ENCODE measurements at places on chromosomes 7 and 10. TPM values are rescaled to one million over a fixed set of nuclear protein-coding genes. Genes with fewer than 3 reads are reported as not detected.

Gene CLCN1
- total RNA-seq = not detected

- no peak for DNase-seq
- H3K4me3 ChIP-seq = no peak overlapping the region
- no peaks in the 10 kb centered on the region for H3K27me3 ChIP-seq
Measured at GRCh38 chr7:70573071-70573661, 558.8 kb upstream of the GALNT17 start.

Gene TMEM229A
- not detected for total RNA-seq

Gene NRCAM
- total RNA-seq = not detected

DNA sequence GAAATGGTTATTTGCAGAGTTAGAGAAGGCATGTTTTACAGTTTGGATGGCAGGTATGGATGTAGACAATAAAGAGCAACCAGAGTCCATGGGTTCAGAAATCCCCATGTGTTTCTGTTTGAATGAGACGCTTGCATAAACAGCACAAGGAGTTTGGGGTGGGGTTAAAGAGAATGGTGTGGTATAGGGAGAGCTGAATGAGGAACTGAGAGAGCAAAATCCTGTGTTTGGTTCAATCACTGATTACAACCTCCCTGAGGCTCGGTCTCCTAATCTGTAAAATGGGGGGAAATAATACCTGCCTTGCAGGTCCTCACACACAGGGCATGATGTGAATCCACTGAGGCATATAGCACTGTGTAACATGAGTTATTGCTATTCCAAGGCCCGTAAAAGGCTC is 23.7 kb downstream of the CAV1 start:
- H3K27me3 ChIP-seq = no peaks in the 10 kb centered on the region
- H3K27ac ChIP-seq = no peak overlapping the region
- H3K4me3 ChIP-seq = no peak overlapping the region
- no peak for DNase-seq

Gene ZNF727
- not detected for total RNA-seq

GRCh38 chr10:101609481-101609880 is 21.4 kb downstream of the DPCD start:
- H3K36me3 ChIP-seq = peaks cover 29% of the 10 kb centered on the region
- 0 out of 2 replicates have a peak overlapping the region, but pooled peaks have one; percentile 14 for H3K27ac ChIP-seq
- peaks cover 12% of the 10 kb centered on the region for H3K4me1 ChIP-seq
- H3K4me3 ChIP-seq = no peak overlapping the region
- H3K27me3 ChIP-seq = no peaks in the 10 kb centered on the region
- no peak for DNase-seq

DNA sequence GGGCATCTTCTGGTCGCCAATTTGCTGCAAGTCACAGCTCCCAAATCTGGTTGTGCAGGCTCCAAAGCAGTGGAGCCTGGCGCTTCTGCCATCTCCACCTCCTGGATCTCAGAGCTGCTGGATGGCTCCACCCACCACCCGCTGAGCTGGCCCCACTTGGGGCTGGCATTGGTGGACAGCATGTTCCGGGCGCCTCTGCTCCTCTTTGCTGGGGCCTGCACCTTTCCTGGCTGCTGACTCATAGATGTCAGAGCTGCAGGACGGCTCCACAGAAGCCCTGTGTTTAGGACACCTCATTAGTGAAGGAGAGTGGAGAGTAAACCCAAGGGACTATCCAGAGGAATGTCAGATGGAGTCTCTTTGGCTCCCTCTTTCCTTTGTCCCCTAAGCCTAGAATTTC is 27.4 kb downstream of the MAPK8 start:
- H3K4me1 ChIP-seq = no peaks in the 10 kb centered on the region
- no peaks in the 10 kb centered on the region for H3K27me3 ChIP-seq
- H3K4me3 ChIP-seq = no peak overlapping the region

Gene LIPF
- total RNA-seq = not detected

Gene GRM3
- not detected for total RNA-seq

Gene MKI67
- 50.4 TPM for total RNA-seq

Gene GPR22
- total RNA-seq = not detected

Gene DYNC1I1
- total RNA-seq = 3.9 TPM

- H3K36me3 ChIP-seq = no peaks in the 10 kb centered on the region
- no peaks in the 10 kb centered on the region for H3K27me3 ChIP-seq
- H3K27ac ChIP-seq = no peak overlapping the region
- no peak for DNase-seq
Measured at GRCh38 chr10:13915710-13916109, 328.9 kb downstream of the PRPF18 start.

GRCh38 chr7:31633894-31634494 is 53.0 kb upstream of the PPP1R17 start:
- no peaks in the 10 kb centered on the region for H3K4me1 ChIP-seq
- no peaks in the 10 kb centered on the region for H3K27me3 ChIP-seq
- H3K27ac ChIP-seq = no peak overlapping the region

Gene CRPPA
- 4.4 TPM for total RNA-seq

DNA sequence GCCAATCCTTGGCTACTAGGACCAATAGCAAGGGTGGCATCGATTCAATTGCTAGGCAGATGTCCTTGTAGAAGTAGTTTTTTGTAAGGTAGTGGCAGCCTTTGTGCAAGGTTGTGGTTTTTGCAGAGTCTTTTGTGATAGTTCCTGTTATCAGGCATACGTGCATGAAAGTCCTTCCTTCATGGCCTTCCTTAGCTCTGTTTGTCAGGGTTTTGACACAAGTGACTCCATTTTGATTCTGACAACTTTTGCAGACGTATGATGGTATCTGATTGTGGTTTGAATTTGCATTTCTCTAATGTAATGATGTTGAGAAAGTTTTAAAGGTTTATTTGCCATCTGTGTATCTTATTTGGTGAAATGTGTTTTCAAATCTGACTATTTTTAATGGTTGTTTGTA is 71.8 kb upstream of the SYPL1 start:
- no peaks in the 10 kb centered on the region for H3K4me1 ChIP-seq
- no peaks in the 10 kb centered on the region for H3K27me3 ChIP-seq
- no peaks in the 10 kb centered on the region for H3K36me3 ChIP-seq
- H3K4me3 ChIP-seq = no peak overlapping the region

Gene C10orf71
- total RNA-seq = not detected

DNA sequence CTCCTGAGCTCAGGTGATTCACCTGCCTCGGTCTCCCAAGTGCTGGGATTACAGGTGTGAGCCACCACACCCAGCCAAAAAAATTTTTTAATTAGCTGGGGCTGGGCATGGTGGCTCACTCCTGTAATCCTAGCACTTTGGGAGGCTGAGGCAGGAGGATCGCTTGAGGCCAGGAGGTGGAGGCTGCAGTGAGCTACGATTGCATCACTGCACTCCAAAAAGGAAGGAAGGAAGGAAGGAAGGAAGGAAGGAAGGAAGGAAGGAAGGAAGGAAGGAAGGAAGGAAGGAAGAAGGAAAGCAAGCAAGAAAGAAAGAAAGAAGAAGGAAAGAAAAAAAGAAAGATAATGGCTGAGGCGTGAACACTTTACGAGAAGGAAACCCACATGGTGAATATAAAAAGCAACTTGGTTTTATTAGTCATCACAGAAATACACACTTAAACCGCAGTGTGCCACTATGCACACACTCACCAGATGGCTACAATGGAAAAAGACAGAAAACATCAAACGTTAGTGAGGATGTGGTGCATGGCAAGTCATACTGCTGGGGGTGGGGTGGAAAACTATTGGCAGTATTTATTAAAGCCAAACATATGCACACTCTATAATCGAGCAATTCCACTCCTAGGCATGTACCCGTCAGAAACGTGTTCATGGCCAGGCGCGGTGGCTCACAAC is 4.4 kb upstream of the CCL26 start:
- no peaks in the 10 kb centered on the region for H3K27me3 ChIP-seq
- peaks cover 64% of the 10 kb centered on the region for H3K4me1 ChIP-seq
- DNase-seq = peak; percentile 72
- H3K27ac ChIP-seq = 0 out of 2 replicates have a peak overlapping the region, but pooled peaks have one; percentile 5
- no peak overlapping the region for H3K4me3 ChIP-seq
- H3K36me3 ChIP-seq = no peaks in the 10 kb centered on the region

GRCh38 chr10:71393841-71394475 is 2.8 kb upstream of the CDH23 start:
- peaks cover 50% of the 10 kb centered on the region for H3K27me3 ChIP-seq
- H3K27ac ChIP-seq = no peak overlapping the region
- peaks cover 15% of the 10 kb centered on the region for H3K4me1 ChIP-seq
- H3K4me3 ChIP-seq = no peak overlapping the region
- no peaks in the 10 kb centered on the region for H3K36me3 ChIP-seq

- H3K4me1 ChIP-seq = no peaks in the 10 kb centered on the region
- H3K36me3 ChIP-seq = no peaks in the 10 kb centered on the region
- H3K4me3 ChIP-seq = no peak overlapping the region
- no peaks in the 10 kb centered on the region for H3K27me3 ChIP-seq
- H3K27ac ChIP-seq = no peak overlapping the region
Measured at GRCh38 chr7:139981511-139981895, 81.2 kb downstream of the PARP12 start.

Gene FIS1
- total RNA-seq = 162 TPM

GRCh38 chr7:94160719-94161435 is 156.7 kb upstream of the BET1 start:
- H3K4me3 ChIP-seq = no peak overlapping the region
- no peak overlapping the region for H3K27ac ChIP-seq
- peaks cover 3% of the 10 kb centered on the region for H3K4me1 ChIP-seq
- DNase-seq = no peak

- H3K36me3 ChIP-seq = peaks cover 80% of the 10 kb centered on the region
- H3K4me3 ChIP-seq = no peak overlapping the region
- no peak overlapping the region for H3K27ac ChIP-seq
- H3K27me3 ChIP-seq = no peaks in the 10 kb centered on the region
Measured at GRCh38 chr7:139084709-139085108, 24.8 kb downstream of the ZC3HAV1 start.

Gene CHN2
- 0.21 TPM for total RNA-seq

DNA sequence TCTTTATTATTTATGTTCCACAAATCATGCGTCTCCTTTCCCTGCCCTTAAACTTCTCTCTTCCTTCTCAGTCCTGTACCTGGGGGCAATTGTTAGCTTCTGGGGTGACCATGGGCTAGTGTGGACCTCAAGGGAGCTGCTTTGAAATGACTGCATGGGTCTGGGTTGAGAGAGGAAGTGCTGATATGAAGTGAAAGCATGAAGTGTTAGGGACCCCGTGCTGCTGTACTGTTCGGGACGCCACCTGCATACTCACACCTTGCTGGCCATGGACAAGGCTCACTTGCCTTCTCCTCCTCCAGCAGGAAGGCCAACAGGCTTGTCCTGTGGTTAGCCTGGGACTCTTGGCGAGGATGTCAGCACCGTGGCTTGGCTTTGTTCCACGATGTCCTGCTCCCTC is 56.7 kb downstream of the MTPN start:
- H3K27ac ChIP-seq = no peak overlapping the region
- no peak for DNase-seq
- no peaks in the 10 kb centered on the region for H3K27me3 ChIP-seq
- no peaks in the 10 kb centered on the region for H3K36me3 ChIP-seq
- H3K4me3 ChIP-seq = no peak overlapping the region
- H3K4me1 ChIP-seq = peaks cover 17% of the 10 kb centered on the region

GRCh38 chr7:7970237-7970530 is 1.6 kb downstream of the GLCCI1 start:
- H3K4me1 ChIP-seq = peaks cover 7% of the 10 kb centered on the region
- H3K27me3 ChIP-seq = peaks cover 3% of the 10 kb centered on the region
- H3K27ac ChIP-seq = no peak overlapping the region
- no peak for DNase-seq
- peak overlapping the region; percentile 71 for H3K4me3 ChIP-seq
- 0 out of 2 replicates have a peak, but pooled peaks cover 3% of the 10 kb centered on the region for H3K36me3 ChIP-seq

Gene HKDC1
- 0.06 TPM for total RNA-seq

Gene FLNC
- total RNA-seq = 56.8 TPM

DNA sequence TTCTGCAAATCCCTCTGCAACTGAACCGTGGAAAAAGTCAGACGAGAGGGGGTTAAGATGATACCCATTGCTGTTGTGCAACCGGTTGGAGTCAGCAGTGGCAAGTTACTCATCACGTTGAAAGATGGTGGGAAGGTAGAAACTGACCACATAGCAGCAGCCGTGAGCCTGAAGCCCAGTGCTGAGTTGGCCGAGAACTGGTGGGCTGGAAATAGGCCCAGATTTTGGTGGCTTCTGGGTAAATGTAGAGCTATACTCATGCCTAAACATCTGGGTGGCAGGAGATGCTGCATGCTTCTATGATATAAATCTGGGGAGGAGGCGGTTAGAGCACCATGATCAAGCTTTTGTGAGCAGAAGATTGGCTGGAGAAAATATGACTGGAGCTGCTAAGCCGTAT is 78.6 kb downstream of the ARL5B start:
- H3K36me3 ChIP-seq = no peaks in the 10 kb centered on the region
- no peak overlapping the region for H3K4me3 ChIP-seq
- no peak for DNase-seq
- H3K27ac ChIP-seq = no peak overlapping the region
- no peaks in the 10 kb centered on the region for H3K27me3 ChIP-seq

Gene C10orf62
- total RNA-seq = not detected

Gene NKX2-3
- total RNA-seq = not detected

GRCh38 chr7:34430456-34430855 is 227.6 kb upstream of the NPSR1 start:
- H3K27me3 ChIP-seq = no peaks in the 10 kb centered on the region
- H3K27ac ChIP-seq = no peak overlapping the region
- no peaks in the 10 kb centered on the region for H3K36me3 ChIP-seq
